ENCODE measurements at places on chromosomes 7 and 10.

DNA sequence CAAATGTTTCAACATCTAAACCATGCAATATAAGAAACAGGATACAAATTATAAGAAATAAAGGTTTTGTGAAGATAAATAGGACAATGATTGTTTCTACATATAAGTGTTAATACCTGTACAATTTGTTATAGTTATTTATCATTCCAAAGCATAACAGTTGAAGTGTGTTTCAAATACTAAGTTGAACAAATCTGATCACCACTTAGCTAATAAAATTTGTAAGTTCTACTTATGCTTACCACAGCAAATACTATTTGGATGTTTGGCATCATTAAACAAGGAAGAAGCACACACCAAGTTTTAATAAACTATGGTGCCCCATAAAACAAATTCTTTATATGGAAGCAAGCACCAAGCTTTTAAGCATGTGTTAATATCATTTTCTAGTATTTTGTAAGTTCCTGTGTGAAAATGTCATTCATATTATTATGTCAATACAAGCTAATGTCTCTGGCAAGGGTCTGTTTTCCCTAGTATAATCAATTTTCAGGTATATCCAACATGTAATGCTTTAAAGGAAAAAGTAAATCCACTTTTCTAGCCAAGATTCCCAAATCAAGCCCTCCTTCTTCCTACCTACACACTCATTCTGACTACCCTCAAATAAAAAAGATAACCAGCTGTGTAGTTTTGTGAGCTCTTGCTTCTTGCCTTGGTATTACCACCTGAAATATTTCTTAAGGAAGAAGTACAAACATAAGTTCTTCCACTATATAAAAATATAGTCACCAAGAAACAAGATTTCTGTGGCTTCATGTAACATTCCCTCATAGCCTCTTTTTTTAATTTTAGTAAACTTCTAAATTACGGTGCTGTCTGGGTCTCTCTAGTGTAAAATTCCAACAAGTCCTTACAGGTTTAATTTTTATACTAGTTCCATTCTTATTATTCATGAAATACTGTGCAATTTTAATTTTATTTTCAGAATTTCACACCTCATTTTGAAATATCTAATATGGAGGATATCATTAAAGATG, 9.2 kb downstream of the SKAP2 start:
- no peak for DNase-seq

GRCh38 chr10:131915990-131916766, 15.4 kb downstream of the PPP2R2D start:
- no peak for DNase-seq

- DNase-seq: no peak
Measured at GRCh38 chr10:59779756-59780533, 26.7 kb upstream of the MRLN start.

DNA sequence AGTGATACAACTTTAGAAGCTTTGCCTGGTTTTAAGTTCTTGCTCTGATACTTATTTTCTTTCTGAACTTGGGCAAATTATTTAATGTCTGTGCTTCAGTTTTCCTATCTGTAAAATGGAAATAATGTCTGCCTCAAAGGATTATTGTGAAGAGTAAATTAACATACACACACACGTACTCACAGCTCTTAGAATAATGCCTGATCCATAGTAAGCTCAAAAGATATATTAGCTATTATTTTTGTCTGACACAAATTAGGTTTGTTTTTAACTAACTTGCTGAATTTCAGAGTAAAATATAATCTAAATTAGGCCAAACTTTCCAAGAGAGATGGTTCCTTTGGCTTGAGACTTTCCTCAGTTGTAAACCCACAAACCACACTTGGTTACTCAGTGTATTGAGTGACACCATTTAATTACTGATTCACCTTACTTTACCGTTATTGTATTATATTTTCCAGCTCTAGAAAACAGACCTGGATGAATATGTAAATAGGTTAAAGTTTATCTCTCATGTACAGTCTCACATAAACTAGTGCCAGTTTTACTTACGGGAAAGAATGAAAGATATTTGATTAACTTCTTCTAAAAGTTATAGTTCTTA, 50.4 kb downstream of the VTI1A start:
- DNase-seq: no peak

DNA sequence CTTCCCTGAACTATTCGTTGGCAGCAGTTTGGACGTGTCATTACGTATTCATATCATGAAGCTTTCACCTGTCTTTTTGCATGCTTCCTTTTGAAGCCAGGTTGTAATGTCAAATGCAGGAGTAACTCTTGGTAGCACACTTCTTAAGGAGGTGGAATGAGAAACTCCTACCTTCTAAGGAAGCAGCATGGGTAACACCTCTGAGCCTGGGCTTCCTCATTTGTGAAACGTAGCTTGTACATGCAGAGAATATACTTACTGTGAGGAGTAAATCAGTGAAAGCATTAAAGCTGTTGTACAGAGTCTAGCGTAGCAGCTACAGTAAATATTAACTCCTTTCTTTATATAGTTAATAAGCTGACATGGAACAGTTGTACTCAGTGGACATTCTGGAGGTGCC, 21.1 kb downstream of the CUL1 start:
- no peak for DNase-seq

DNA sequence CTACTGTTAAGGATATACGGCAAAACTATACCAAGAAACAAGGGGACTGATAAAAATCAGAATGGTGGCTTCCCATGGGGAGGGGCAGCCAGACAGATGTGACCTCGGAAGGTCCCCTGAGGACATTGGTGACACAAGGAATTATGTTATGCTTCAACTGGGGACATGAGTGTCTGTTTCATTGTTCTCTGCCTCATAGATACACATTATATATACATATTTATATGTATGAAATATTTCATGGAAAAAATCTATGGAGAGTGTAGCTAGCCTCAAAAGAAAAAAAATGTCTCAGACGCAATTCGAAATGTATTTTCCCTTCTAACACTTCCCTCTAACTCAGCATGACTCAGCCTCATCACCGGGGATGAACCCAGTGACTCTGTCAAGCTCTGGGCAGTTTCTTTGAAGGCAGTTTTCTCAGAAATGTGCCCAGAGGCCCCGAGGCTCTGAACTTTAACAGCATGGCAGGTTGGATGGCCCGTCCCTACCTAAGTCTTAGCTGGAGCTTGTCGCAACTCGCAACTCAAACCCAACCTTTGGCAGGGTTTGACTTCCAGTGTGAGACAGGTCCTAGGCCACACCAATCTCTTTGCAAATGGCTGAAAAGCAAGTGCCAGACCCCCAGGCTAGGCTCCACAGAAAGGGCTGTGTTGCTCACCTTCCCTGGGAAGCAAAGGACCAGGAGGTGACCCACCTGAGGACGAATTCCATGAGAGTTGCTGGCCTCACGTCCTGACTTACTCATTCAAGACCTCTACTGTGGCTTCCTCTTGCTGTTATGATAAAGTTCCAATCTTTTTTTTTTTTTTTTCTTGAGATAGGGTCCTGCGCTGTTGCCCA, 86.9 kb downstream of the CARD11 start:
- DNase-seq: no peak

- no peak for DNase-seq
Measured at GRCh38 chr10:123257904-123258456, 103.8 kb downstream of the BUB3 start.
